Activated gamma-delta T cell treated with Interleukin-2 at 50 U/mL for 16 hours (primary cell): ENCODE measurements at places on chromosomes 3 and 15.

DNA sequence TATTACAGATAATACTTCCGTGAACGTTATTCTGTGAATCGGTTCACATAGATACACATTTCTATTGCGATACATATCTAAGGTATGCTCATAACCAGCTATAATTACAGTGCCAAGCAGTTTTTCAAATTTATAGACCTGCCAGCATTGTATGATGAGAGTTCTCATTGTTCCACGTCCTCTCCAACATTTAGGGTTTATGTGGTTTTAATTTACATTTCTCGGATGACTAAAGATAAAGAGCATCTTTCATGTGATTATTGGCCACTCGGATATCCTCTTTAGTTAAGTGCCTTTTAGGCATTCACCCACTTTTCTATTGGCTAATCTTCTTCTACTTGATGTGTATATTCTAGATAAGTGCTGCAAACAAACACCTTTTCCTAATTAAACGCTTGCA, 134.7 kb upstream of the CCDC54 start:
- no peak for DNase-seq

GRCh38 chr3:160052385-160053047, 63.9 kb downstream of the IL12A start:
- DNase-seq, result no peak

- no peak for DNase-seq
Observed at GRCh38 chr15:62089616-62090015, 22.8 kb downstream of the C2CD4A start.

- DNase-seq, result no peak
Observed at GRCh38 chr15:42595626-42596240, 20.3 kb downstream of the STARD9 start.

DNA sequence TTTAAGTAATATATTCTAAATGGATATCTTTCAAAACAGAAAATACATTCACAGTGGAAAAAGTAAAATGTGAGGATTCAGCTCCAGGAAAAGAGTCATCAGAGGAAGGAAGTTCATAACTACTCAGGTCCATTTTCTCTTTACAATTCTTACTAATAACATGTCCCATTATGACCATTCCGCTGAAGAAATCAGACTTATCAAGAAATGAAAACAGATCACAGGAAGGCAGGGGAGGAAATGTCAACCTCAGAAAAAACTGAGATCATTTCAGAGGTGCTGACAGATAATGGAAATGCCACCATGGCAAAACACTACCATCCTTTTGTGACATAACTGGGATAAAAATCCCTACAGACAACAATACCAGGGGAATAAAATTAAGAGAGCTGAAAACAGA, 139.5 kb downstream of the MAGI1 start:
- no peak for DNase-seq

DNA sequence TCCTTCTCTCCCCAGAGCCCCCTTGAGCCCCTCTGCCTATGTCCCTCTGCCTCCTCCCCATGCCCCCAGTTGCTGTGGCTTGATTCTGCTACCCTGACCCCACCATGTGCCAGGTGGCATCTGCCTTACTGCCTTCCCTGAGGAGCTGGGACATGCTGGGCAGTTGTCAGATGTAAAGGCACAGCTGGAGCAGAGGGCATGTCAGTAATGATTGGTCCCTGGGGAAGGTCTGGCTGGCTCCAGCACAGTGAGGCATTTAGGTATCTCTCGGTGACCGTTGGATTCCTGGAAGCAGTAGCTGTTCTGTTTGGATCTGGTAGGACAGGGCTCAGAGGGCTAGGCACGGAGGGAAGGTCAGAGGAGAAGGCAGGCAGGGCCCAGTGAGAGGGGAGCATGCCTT, 3.5 kb upstream of the PPCDC start:
- no peak for DNase-seq

- no peak for DNase-seq
Observed at GRCh38 chr3:187288131-187288854, 3.2 kb downstream of the MASP1 start.

DNA sequence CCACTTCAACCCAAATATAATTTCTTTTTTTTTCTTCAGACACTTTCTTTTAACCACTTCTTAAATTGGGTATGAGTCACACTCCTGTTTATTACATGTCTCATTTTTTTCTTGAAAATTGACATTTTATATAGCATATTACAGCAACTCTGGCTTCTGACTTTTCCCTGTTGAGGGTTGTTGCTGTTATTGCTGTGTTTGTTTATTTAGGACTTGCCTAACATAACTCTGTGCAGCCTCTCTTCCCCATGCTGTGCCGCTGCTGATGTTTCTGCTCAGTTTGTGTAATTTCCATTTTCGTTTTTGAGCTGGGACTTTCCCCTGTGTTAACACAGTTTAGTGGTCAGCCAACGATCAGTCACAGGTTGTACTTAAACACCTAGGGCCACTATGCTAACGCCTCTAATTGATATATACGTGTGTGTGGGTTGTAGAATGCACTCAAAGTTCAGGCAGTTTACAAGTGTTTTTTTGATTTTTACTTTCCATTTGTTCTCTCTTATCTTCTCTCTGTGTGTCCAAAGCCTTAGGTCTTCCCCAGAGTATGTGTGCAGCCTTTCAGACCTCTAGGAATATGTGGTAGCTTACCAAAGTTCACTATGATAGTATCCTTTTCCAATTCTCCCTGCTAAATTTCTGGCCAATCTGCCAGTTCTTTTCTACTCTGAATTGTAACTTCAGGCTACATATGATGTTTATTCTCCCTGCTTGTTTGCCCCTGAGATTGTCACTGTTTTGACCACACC, 337.2 kb downstream of the ZBTB20 start:
- DNase-seq, result no peak
